Stimulated activated CD8-positive, alpha-beta memory T cell treated with anti-CD3 and anti-CD28 coated beads, Interleukin-7, amount 100 ng/mL, for 48 hours (primary cell): ENCODE measurements at places on chromosomes 2 and 18.

GRCh38 chr2:43228756-43229659 lies 2.6 kb upstream of the ZFP36L2 start:
- no peak for DNase-seq

DNA sequence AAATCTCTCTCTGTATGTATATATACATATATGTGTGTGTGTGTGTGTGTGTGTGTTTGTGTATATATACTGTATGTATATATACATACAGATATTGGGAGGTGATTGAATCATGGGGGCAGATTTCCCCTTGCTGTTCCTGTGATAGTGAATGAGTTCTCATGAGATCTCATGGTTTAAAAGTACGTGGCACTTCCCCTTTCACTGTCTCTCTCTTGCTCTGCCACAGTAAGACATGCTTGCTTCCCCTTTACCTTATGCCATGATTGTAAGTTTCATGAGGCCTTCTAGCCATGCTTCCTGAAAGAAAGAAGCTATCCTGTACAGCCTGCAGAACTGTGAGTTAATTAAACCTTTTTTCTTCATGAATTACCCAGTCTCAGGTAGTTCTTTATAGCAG lies 18.8 kb upstream of the CCDC195 start:
- no peak for DNase-seq

DNA sequence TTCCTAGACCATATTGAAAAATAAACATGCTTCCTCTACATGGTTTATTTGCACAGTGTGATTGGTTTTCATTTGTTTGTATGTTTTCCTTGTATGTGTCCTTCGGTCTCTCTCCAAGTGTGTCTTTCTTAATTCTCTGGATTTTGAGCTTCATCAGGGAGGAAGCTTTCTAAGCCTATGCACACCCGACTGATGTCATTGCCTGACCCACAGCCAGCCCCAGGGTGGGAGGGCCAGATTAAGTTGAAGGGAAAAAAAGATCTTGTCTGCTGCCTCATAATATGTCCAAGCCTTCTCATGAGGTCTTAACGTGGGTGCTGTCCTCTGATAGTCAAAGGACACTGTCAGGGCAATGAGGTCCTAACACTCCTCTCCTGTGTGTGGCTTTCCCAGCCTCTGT lies 115.2 kb downstream of the MARCHF4 start:
- DNase-seq: no peak

- DNase-seq: no peak
Observed at GRCh38 chr2:199869653-199870052, 18.7 kb upstream of the FTCDNL1 start.

GRCh38 chr2:219997341-219997851 lies 370.0 kb downstream of the SLC4A3 start:
- DNase-seq: no peak

DNA sequence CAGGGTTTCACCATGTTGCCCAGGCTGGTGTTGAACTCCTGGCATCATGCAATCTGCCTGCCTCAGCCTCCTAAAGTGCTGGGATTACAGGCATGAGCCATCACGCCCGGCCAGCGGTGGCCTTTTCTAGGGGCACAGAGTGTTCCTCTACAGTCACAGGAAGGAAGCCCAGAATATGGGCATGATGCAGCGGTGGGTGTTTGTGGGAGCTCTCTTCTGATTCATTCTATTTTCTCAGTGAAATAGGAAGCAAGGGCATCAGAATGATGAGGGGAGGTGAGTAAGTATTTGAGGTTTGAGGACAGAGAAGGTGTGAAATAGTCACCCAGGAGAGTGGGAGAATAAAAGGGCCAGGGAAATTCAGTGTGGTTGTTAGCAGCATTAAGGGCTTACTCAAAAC lies 70.3 kb upstream of the PSME4 start:
- peak; percentile 74 for DNase-seq

DNA sequence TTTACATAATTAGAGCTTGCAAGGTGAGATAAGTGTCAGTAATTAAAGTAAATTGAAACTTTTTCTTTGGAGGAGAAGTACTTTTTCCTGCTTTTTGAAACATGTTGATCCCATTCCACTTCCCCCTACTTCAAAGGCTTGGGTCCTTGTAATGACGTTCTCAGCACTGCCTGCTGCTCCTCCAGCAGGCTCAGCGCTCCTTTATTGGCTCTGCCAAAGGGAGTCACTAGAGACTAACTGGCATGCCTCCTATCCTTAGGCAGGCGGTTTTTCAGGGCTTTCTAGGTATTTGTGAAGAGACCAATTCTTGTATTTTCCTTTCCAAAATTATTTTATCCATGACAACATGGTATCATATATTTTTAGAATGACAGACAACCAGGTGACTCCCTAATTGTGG lies 43.9 kb upstream of the ACADL start:
- DNase-seq: no peak
